NCI-H2171 (cell line): ENCODE measurements at places on chromosomes 2 and 18.

- no peak for DNase-seq
These were observed 26.6 kb downstream of the KCNK3 start for GRCh38 chr2:26718949-26719686.

DNA sequence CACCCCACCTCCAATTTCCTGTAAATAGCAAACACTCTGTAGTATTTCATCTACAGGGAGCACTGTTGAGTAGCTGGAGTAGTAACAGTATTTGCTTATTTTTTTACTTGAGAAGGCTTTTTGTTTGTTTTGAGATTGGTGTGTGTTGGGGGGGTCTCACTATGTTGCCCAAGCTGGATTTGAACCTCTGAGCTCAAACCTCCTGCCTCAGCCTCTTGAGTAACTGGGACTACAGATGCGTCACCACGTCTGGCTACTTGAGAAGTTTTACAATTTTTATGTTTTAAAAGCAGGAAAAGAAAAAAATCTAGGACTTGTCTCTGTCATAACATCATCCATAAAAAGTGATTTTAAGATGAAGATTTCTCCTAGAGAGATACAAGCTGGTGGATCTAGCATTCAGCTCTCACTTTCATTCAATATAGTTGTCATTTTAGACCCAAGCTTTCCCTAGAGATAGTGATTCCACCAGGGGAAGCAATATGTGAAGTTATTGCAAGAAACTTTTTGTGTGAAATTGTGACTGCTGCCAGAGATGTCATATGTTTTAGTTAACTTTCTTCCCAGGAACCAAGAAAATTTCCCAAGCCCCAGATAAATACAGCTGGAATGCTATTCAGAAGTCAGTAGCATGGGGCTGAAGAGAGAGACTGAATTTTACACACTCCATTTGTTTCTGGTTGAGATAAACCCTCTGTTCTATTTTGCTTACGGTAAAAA lies 60.2 kb upstream of the MAP4K3 start:
- no peak for DNase-seq

- DNase-seq, result peak; percentile 74
These were observed 249.7 kb downstream of the SP3 start for GRCh38 chr2:173715441-173715840.

- no peak for DNase-seq
These were observed 178.1 kb downstream of the MGAT5 start for GRCh38 chr2:134431838-134432434.

- no peak for DNase-seq
These were observed 279.2 kb upstream of the DCC start for GRCh38 chr18:52060607-52061304.

DNA sequence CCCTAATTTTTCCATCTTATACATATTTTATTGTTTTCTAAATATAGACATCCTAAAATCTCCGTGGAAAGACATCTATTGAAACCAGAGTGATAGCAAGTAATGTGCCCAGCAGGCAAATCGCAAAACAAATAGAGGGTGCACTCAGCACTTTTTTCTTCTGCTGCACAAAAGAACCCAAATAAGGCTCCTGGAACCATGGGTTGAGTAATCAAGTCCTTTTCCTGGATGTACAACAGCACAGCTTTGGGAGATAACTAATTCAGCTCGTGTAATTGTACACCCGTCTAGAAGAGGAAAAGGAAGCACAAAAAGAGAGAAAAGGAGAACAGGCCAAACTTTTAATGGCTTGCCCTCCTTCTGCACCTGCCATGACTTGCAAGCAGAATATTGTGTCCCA lies 126.9 kb upstream of the TLK1 start:
- DNase-seq, result no peak

DNA sequence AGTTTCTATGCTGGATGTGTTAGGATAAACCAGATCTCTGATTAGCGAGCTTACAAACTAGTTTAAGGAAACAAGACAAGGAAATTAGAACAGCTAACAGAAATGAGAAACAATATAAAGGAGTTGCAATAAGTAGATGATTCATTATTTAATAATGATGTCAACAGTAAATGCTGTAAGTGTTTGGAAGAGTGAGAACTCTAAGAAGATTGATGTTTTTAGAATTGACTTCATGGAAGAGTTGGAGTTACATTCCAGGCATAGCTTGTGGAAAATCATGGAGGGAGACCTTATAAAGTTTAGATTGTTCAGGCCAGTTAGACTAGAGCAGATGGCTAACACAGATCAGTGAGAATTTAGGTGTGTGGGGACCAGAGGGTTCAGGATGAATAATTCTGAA lies 32.6 kb downstream of the PPP1R1C start:
- DNase-seq, result no peak

DNA sequence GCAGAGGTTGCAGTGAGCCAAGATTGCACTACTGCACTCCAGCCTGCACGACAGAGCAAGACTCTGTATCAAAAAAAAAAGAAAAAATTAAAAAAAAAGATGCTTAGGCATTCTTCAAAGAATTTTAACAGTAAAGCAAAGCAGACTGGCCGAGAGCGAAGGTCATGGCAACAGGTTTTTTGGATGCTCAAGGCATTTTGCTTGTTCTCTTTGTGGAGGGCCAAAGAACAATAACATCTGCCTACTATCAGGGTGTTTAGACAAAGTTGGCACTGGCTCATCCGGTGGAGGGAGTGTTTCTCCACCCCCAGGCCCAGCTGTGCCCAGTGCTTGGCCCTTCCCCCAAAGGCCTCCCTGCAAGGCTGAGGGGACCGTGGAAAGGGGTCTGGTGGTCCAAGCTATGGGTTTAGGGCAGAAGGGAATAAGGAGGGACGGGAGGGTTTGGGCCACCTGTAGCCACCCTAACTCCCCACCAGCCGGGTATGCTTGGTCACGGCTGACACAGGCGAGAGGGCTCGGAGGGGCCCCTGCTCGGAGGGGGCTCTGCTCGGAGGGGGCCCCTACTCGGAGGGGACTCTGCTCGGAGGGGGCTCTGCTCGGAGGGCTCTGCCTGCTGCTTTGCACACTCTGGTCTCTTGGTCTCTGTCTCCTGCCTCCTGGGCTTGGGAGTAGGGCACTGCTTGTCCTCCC lies 26.7 kb upstream of the ALLC start:
- no peak for DNase-seq

- DNase-seq, result no peak
These were observed 8.1 kb downstream of the STK39 start for GRCh38 chr2:168239281-168239680.

- no peak for DNase-seq
These were observed 641.1 kb downstream of the TMEM182 start for GRCh38 chr2:103402944-103403343.

GRCh38 chr18:74817576-74817975 lies 219.9 kb downstream of the ZNF407 start:
- DNase-seq, result no peak

DNA sequence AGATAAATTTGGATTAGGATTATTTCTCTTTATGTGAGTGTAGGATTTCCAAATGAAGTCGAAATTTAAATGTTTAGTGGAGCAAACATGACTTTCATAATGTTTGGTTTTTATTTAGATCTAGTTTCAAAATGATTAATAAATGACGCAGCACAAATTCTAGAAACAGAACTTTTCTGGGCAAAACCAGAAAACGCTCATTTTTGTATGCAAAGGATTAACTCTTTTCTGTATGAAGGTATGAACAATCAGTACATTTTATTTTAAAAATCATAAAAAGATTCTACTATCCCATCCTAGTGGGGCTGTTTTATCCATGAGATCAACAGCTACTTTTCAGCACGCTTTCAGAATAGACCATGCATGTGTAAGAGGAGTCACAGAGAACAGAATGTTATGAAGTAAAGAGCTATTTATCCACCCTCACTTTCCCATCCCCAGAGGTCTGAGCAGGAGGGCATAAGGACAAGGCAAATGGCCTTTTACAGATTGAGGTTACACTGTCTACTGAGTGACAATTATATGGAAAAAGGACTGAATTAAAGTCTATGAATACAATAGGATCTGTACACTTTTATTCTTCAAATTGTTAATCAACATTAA lies 270.8 kb downstream of the ZEB2 start:
- no peak for DNase-seq

DNA sequence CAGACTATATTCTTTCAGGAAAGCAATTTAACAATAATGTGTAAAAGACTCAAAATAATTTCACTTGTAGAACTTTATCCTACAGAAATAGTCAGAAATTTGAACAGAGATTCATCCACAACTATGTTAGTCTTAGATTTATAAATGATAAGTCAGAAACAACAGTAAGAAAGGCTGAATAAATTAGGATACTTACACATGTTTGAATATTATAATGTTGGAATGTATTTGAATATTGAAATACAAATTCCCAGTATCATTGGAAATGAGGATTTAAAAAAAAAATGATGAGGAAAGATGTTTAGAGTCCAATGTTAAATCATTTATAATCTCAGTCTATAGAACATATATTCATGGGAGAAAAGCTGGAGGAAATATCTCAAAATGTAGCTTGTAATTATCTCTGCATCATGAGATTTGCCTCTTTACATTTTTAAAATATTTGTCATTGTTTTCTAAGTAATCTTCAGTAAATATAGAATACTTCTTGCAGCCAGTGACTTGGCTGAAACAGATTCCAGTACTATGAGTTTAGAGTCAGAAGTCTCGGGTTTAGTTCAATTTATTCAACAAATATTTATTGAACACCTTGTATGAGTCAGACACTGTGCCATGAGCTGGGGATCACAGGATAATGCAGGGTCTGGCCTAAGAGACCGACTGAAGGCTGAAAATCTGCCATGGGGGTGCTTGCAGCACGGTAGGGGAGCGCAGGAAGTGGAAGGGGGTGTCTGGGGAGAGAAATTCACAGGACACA lies 32.3 kb downstream of the CXCR4 start:
- no peak for DNase-seq

DNA sequence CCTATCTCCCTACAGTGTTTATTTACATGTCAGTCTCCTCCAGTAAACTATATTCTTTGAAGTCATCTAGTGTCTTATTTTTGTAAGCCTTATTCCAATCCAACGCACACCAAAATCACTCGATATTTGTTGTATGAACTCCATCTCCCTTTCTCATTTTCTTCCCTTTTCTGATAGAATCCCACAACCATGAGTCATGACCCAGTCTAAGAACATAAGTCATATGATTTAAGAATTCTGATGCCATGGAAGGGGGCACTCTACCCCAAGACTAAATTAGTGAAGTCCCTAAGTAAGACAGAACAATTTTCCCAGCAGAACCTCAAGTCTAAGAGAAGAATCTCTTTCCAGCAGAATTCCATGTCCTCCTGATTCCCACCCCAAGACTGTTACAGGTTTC lies 5.4 kb downstream of the CHMP3 start:
- no peak for DNase-seq

GRCh38 chr2:47016172-47016913 lies 100.7 kb upstream of the MCFD2 start:
- peak; percentile 73 for DNase-seq

GRCh38 chr2:201915446-201915845 lies 109.1 kb downstream of the CDK15 start:
- DNase-seq, result no peak

DNA sequence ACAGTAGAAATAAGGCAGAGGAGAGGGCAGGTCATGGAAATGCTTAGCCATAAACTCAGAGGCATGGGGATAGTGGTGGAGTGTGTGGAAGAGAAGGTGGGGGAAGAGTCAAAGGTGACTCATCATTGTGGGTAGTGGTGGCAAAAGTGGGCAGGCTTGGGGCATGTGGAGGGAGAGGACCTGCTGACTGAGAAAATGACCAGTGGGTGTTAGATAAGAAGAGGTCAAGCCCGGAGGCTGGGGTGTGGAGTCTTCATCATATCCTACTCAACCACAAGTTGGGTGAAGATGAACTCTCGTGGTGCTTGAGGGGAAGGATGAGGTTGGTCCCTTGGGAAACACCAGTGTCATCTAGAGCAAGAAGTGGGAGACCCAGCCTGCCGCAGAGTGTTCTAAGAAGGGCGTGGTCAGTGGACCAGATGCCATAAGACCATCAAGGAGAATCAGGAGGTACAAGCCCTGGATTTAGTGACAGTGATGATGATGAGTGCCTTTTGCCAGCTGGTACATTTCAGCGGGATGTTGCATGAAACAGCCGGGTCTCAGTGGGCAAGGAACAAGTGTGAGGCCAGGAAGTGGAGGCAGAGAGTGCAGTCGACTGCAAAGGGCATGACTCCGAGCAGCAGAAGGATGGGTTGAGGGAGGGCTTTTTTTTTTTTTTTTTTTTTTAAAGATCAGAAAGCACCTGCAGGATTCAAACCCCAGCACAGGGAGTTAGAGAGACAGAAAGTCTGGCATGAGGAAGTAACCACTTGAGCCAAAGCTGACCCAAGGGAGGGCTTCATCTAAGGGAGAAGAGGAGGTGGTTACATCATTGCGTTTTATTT lies 122.6 kb upstream of the SPRED2 start:
- DNase-seq, result no peak

GRCh38 chr18:313931-314330 lies 46.1 kb upstream of the THOC1 start:
- no peak for DNase-seq

- no peak for DNase-seq
These were observed 35.9 kb upstream of the MCFD2 start for GRCh38 chr2:46951290-46952064.
